ENCODE measurements at places on chromosomes 12 and 14.

- no peak for DNase-seq
Observed at GRCh38 chr14:70140614-70141013, 48.1 kb downstream of the SLC8A3 start.

DNA sequence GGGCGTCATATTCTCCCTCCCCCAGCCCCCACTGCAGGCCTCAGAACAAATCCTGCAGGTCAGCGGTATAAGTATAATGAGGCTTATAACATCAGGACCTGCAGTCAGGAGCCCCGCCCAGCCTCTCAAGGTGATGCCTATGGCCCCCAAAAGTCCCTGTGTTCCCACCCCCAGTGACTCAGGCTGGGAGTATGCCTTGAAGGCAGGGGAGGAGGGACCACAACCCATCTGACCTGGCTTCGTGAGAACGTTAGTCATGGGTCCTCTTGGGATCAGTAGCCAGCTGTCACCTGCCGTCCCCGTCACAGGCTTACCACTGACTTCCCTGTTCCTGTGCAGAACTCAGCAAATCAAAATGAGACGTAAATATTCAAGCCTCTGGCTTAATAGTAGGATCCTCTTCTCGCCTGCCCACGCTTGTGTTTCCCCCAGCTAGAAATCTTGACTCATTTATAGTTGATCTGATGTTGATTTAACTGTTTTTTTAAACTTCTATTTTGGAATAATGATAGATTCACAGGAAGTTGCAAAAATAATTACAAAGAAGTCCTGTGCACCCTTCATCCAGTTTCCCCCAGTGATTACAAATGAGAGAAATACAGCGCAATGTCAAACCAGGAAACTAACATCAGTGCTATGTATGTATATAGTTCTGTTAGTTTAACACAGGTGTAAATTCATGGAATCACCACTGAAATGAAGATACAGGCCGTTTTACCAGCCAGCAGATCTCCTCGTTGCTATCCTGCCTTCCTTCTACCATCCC is 107.5 kb downstream of the ADGRD1 start:
- no peak for DNase-seq

DNA sequence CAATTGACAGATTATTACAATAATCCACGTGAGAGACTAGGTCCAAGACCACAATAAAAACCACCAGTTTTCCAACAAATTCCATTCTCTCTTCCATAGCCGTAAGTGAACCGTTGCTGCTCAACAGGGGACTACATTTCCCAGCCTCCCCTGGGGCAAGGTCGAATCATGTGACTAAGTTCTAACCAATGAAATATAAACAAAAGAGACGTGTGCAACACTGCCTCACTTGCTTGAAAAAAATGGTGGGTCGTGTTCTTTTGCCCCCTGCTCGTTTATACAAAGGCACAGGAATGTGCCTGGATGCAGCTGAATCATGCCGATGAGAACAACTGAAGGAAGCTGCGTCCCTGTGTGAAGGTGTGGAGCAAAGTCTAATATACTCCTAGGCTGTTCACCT is 51.1 kb downstream of the HSPB8 start:
- DNase-seq, result no peak

DNA sequence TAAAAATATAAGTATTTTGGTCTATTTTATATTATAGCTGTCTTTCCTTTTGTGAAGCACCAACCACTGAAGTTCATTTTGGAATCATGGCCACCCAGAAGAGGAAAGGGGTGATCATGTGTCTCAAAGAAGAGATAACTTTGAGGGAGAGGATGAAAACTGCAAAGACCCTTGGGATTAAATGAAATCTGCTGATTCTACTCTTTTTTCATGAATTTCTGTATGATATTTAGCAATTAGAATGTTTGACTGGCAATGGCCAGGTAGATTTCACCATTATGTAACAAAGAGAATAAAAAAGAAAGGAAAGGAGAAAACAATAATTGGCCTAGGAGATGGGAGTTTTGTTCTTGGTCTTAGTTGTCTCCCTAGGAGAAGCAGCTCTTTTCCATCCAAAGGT is 350.8 kb downstream of the EMP1 start:
- no peak for DNase-seq

GRCh38 chr12:38099686-38100085 is 216.9 kb upstream of the ALG10B start:
- no peak for DNase-seq

DNA sequence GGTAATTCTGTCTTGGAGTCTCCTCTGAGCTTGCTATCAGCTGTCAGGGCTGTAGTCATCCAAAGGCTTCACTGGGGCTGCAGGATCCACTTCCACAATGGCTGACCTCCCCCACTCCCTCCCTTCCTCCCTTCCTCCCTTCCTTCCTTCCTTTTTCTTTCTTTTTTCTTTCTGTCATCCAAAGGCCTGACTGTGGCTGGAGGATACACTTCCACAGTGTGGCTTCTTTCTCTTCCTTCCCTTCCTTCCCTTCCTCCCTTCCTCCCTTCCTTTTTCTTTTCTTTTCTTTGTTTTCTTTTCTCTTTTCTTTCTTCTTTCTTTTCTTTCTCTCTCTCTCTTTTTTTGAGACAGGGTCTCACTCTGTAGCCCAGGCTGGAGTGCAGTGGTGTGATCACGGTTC is 30.6 kb downstream of the ARF6 start:
- DNase-seq, result no peak

DNA sequence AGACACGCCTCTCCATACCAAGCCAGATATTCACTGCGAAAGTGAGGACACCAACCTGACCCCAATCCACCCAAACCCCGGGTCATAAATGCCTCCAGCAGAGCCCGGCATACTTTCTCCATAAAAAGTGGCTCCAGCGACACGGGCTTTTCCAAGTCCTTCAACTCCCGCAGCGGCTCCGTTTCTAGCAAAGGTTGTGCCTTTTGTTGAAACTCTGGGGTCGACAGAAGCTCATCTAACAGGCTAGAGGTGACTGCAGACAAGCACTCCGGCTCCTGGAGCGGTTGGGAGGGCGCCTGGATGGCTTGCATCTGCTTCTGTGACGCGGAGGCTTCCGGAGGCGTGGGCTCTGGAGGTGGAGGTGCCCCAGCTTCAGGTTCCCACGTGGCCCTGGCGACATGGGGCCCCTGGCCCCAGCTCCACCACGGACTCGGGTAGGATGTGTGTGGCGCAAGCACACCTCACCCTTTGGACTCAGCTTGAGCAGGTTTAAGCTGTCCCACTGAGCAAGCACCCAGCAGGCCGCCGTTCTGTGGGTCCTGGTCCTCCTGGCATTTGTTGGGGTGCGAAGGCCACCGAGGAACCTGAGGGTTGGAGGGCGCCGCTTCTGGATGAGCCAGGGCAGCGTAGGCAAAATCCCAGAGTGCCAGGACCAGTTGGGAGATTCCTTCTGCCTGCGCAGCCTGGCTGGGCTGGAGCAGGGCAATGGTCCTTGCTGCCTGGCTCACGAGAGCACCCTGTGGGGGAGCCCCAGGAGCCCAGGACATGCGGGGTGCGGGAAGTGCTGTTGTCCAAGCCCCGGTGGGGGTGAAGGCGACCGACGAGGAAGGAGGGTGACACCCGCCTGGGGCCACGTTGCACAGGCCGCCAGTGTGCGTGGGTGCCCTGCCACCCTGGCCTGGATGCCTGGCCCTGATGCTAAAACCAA is 186.3 kb downstream of the ALG10 start:
- DNase-seq, result no peak

GRCh38 chr14:83096092-83096491 is 1562.4 kb upstream of the SEL1L start:
- no peak for DNase-seq

Measured in thoracic aorta (tissue), 2 donors.